Brain pericyte (primary cell): ENCODE measurements at places on chromosomes 2 and 18.

DNA sequence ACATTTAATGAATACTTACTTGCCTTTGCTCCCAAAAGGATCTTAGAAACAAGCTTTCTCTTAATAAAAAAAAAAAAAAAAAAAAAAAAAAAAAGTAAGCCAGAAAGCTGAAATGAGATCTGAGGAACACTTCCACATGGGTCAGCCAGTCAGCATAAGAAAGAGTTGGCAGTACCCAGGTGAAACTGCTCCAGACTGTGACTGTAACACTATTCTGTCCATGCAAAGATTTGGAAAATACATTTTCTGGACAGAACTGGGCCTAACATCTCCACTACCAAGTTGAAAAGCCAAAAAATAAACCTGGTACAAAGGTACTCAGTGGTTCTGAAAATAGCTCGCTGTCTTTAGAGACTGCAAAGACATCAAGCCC is 135.7 kb downstream of the THADA start:
- DNase-seq = no peak

GRCh38 chr2:46983065-46983801 is 67.6 kb upstream of the MCFD2 start:
- no peak for DNase-seq

DNA sequence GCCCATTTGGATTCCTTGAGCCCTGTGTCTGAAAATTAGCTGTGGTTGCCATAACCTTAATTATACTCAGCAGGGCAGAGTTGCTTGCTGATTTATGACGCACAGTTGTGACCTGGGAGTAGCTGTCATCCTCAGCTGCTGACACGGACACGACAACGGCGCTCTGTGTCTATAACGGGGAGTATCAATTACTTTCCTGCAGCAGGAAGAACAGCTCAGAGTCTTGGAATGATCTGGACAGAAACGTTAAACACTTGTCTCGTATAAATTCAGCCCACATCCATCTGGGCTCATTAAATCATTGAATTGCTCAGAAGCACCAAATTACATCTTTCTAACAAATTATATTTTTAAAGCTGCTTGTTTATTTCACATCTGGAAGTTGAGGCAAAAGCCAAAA is 116.3 kb downstream of the SEPTIN10 start:
- no peak for DNase-seq

DNA sequence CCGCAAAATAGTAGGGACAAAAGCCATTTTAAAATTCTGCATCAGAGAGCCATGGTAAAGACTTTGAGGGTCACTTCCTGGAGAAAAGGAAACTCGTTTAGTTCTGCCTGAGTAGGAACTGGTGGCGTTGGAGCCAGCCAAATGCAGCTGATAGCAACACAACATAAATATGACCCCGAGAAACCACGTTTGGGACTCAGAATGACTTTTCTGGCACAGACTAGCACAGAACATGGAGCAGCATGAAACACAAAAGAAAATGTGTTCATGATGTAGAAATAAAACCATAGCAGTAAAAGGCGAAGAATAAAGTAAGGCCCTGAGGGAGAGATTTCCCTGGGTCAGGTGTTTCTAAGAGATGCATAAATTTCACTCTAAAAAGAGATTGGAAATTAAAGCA is 149.2 kb upstream of the KLHL29 start:
- DNase-seq = no peak
